ENCODE measurements at places on chromosomes 12 and 14.

DNA sequence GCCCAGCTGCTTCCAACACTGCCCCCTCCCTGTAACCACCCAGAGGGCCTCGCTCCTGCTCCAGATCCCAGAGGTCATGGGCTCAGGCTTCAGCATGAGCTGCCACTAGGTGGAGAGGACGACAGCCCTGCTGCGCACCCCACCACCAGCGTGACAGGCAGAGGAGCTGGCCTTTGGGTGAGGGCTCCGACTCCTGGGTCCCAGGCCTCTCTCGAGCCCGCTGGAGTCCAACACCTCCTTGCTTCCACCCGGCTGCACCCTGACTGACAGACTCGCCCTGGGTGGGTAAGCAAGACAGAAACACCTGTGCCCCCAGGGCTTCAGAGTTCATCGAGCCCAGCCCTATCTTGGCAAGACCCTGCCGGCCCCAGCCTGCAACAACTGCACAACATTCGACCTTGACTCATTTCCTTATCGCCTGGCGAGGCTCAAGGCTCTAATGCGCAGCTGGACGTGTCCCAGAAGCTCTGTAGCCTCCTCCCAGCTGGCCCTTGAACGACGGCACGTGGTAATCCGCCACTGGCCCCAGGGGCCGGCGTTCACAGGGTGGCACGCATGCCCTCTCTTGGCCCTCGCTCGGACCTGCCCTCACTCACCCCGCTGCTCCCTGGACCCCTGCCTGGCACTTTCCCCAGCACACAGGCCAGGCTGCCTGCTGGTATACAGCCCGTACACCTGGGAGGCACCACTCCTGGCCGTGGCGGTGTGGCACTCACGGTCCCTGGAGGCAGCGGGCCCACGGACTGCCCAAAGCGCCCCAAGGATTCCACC lies 28.0 kb downstream of the VPS37B start:
- DNase-seq = no peak

- no peak for DNase-seq
Observed at GRCh38 chr14:22877000-22877501, 5.5 kb downstream of the LRP10 start.

GRCh38 chr12:123990511-123990910 lies 17.5 kb downstream of the ZNF664 start:
- DNase-seq = no peak

DNA sequence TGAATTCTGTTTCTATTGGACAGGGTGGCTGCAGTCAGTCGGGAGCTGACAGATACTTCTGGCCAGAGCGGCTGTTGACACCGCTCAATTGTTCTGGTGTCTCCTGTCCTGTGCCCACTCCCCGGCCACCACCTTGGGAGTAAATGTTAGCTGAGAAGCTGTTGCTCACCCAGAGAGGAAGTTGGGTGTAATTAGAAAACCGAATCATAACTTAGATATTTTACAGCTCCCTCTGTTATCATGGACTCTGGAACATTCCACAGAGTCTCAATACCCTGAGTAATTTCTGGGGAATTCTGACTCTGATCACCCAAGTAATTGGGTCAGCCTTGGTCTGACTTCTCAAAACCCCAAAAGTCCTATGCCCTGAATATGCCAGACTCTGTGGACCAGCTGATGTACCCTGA lies 58.3 kb upstream of the RFLNA start:
- no peak for DNase-seq

GRCh38 chr14:101019541-101019940 lies 116.0 kb upstream of the RTL1 start:
- DNase-seq = no peak

GRCh38 chr14:68793734-68794129 lies 865 bp upstream of the ZFP36L1 start:
- DNase-seq = peak; percentile 48

DNA sequence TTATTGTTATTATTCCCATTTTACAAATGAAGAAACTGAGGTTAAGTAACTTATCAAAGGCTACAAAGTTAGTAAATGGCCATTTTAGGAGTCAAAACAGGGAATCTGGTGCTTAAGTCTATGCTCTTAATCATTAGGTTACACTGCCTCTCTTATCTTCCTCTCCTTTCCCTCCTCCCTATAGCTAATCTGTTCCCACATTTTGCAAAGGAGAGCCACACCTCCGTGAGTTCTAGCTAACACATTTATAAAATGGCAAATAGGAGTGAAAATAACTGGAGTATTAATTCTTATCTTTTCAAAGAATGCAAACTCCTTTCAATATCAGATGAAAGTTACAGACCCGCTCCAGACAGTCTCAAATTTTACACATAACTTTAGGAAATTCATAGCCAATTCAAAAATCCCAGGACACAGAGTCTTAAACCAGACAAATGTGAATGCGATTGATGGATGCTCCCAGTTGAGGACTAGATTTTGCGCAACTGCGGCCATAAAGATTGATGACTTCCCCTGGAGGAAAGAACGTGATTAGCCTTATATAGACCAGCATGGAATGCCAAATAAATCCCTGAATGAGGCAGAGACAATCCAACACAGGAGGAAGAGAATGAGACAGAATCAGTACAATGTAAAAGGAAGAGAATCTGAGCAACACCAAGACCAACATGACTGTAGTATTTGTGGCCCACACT lies 225.0 kb upstream of the ARID2 start:
- DNase-seq = no peak

DNA sequence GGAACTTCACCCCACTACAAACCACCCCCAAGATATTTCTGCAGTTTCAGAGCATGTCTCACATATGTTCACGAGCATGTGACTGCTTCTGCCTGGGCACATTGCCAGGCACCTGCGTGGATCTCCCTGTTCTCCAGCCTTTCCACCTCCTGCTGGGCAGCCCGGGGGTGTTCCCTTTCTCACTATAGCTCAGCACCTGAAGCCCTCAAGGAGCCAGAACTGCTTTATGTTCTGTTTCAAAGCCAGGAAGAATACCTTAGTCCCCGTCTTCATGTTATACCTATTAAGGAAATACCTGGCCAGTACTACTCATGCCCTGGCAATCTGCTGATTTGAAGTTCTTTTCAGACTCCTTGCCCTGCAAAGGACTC lies 4.2 kb upstream of the FGF6 start:
- DNase-seq = no peak

GRCh38 chr14:102694530-102695166 lies 82.6 kb upstream of the TRAF3 start:
- DNase-seq = peak; percentile 48

GRCh38 chr12:122929812-122930211 lies 33.9 kb upstream of the VPS37B start:
- DNase-seq = no peak

- DNase-seq = no peak
Observed at GRCh38 chr14:46054526-46054925, 597.1 kb downstream of the RPL10L start.

GRCh38 chr14:33996462-33996861 lies 45.6 kb upstream of the EGLN3 start:
- DNase-seq = no peak

DNA sequence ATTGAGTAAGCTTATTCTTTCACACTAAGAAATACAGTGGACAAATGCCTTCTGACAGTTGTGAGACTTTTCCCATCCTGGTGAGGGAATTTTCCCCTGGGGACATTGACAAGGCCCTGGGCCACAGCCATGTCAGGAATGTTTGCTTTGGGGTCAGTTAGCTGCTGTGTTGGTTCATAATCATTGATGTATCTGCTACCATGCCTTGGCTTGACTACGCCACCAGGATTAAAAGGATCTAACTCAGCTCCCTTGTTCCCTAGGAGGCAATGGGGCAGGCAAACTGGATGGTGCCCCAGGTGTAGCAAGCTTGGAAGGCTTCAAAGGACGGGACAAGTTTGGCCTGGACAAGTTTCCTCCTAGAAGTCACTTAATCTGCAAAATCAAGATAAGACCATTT lies 3.1 kb upstream of the CCDC88C start:
- no peak for DNase-seq

GRCh38 chr12:78118036-78118435 lies 287.3 kb downstream of the NAV3 start:
- DNase-seq = no peak

- DNase-seq = no peak
Observed at GRCh38 chr12:106128585-106129328, 10.0 kb downstream of the NUAK1 start.

- DNase-seq = no peak
Observed at GRCh38 chr12:123264642-123265041, 7.0 kb downstream of the CDK2AP1 start.

DNA sequence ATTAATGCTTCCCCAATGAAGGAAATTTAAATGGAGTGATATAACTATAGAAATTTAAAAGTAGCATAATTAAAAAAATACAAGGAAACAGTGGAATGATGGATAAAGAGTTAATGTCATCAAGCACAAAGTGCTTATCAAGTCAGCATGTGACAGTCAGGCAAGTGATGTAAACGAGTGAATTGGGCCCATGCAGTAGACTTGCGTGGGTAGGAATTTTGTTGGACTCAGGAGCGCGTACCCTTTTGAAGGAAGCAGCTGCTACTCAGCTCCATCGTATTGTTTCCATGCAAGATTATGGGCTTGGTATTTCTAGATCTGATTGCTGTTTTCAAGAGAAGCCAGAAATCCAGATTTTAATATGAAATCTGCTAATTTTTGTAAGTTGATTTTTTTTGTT lies 4.4 kb upstream of the DYRK4 start:
- DNase-seq = no peak

DNA sequence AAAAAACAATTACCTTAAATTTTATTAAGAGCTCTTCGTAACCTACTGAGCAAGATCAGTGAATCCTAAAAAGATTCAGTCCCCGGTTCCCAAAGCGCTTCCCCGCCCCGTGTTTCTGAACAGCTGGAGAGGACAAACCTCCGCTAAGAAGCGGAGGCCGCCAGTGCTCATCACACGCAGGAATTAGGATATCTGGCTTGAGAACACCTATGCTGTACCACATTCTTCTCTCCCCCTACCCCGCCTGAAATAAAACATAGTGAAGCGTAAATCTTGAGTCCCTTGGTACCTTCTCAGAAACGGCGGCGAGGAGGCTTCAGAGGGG lies 774 bp upstream of the WDR20 start:
- DNase-seq = no peak

DNA sequence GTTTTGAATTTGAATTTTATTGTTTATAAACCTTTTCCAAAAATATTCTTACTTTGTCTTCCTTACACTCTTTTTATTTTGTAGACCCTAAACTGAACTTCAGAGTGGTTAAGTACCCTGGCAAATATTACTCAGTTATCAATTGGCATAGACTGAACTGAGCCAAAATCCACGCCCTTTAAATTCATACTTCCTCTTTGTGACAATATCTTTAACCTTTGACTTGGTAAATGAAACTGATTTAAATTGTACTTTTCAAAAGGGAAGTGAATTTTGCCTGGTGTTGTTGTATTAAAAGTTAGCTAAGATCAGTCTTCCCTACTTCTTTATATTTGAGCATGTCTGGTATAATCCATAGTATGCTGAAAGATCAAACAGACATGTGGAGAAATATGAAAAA lies 184.3 kb upstream of the USP15 start:
- no peak for DNase-seq

GRCh38 chr14:68735856-68736255 lies 57.0 kb downstream of the ZFP36L1 start:
- no peak for DNase-seq

DNA sequence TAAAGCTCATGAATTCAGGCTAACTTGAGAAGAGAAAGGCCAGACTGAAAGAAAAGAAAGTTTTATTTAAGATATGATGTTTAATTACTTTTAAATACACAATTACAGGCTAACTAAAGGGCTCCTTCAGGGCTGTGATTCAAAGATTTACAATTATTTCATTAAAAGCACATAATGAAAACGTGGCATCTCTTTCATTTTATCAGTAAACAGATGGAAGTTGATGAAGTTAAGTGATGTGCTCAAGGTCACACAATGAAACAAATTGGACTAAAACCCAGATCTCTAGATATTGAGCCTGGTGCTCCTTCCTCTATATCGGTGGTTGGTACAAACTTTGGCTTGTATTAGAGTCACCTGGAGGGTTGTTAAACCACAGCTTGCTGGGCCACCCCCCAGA lies 13.5 kb upstream of the NFKBIA start:
- no peak for DNase-seq

DNA sequence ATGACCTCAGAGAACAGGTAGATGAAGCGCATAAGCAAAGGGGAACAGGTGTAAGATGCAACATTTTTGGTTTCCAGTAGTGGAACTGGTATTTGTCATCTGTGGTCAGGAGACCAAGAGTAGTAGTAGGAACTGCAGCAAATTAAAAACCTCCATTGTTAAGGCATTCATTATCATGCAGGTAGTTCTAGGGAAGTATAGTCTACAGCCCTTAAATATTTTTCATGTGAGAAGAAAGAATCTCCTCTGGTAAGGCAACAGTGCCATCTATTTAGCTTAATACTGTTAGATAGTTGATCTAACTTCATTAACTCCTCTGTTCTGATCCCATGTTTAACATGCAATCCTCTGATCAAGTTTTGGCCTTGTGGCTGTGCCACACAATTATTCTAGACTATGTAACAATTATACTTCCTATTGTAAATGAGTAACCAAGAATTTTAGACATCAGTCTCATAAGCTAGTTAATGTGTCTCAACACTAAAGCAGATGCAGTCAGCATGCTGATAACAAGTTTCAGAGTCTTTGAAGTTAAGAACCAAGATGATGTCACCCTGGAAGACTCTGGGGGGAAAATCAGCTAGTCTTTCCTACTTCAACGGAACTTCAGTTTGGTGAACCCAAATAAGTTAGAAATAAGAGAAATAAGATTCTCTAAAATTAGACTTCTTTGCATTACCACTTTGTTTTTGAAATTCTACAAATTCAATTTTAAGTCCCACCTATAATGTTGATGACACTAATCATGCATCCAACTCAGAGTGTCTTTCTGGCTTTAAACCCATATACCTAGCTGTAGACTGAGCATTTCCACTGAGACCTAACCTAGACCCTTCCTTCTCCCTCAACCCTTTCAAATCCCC lies 70.9 kb downstream of the STXBP6 start:
- no peak for DNase-seq

GRCh38 chr12:91990525-91990924 lies 155.1 kb downstream of the BTG1 start:
- no peak for DNase-seq

DNA sequence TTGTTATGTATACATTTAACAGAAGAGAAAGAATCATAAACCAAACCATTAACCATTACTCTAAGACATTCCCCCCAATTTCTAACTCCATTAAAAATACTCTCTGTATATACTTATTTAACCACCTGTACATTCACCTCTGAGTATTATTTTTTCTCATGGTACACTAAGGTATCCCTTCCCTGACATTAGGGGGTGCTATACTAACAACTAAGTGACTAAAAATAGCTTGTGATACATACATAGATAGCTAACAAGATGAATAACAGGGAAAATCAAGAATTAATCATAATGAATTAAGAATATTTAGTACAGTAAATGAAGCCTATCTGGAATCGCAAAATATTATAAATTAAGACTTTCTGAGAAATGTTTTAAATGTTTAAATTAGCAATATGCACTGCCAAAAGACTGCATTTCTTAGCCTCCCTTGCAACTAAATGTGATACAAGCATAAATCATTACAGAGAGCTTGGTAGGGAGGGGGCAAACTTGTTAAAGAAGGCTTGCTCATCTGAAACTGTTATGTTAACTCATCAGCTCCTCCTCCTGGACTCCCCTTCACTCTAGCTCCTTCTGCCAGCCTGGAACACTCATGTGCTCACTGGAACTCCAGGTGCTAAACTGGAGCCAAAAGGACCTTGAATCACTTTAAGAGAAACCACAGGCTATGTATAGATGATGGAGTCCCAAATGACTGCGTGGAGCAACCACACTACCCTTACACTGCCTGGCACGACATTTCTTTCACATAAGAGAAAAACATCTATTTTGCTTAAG lies 14.9 kb downstream of the C2CD5 start:
- DNase-seq = no peak

- DNase-seq = no peak
Observed at GRCh38 chr12:123149088-123149487, 1.8 kb downstream of the PITPNM2 start.

Data from stimulated activated CD4-positive, alpha-beta T cell treated with anti-CD3 and anti-CD28 coated beads, Interleukin-1b, Interleukin-23, amount 100 ng/mL, for 48 hours (primary cell).